ENCODE measurements at places on chromosomes 13 and 19.

DNA sequence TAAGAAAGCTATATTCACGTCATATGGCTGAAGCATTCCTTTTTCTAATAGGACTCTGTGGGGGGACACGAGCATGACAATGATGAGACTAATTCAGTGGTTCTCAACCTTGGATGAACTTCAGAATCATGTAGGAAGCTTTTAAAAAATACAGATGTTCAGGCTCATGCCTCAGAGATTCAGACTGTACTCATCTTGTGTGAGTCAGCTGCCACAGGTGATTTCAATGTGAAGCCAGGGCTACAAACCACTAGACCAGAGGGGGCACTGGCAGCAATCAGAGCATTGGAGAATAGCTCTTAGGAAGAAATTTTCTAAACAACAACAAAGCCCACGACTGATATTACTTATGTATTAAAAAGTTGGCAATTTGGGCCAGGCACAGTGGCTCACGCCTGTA, 91.7 kb downstream of the SERP2 start:
- DNase-seq: no peak

- DNase-seq: no peak
These were observed 12.5 kb downstream of the AP1M1 start for GRCh38 chr19:16210168-16210567.

GRCh38 chr13:30968846-30969245, 36.4 kb downstream of the TEX26 start:
- no peak for DNase-seq

- DNase-seq: peak; percentile 83
These were observed at the start of gene CCDC97 for GRCh38 chr19:41310033-41310831. Gene CCDC97, plus strand, starts transcription at chr19:41310172. Its CDS starts 139 bp downstream, at chr19:41310311.

- no peak for DNase-seq
These were observed 1338.8 kb upstream of the MIR17HG start for GRCh38 chr13:90008707-90009149.

- no peak for DNase-seq
These were observed 6.7 kb downstream of the SPPL2B start for GRCh38 chr19:2334986-2335846.

DNA sequence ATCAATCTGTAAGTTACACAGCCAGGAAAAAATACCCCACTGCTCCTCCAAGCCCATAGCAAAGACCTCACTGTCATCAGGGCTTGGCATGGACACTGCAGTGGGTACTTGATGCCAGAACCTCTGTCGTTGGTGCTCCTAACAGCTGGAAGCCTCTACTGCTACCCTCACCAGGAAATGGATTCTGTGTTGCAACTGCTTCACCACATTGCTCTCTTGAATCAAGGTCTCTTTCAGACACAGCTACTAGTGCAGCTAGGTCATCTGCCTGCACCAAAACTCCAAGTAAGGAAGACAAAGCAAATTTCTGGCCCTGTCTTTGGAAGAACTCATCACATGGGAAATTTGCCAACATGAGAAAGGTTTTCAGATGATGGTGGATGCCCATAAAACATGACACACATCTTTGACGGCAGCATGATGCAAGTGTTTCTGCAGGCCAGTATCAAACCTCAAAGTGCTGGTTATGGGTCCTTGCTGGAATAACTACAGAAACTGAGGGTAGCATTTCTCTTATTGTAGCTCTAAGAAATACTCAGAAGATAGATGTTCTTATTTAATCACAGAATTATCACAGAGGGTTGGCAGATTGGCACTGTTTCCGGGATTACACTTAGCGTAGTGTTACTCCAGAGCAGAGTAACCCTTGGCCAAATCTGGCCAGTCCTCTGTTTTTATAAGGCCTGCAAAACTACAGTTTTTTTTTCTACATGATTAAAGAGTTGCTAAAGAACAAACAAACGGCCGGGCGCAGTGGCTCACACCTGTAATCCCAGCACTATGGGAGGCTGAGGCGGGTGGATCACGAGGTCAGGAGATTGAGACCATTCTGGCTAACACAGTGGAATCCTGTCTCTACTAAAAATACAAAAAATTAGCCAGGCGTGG, 12.9 kb upstream of the PCCA start:
- no peak for DNase-seq

GRCh38 chr13:20230913-20231838, 943 bp downstream of the GJB6 start:
- DNase-seq: no peak

- DNase-seq: peak; percentile 77
These were observed at the start of gene AKT2 for GRCh38 chr19:40284501-40285352. Gene AKT2, minus strand, starts transcription at chr19:40285345. Its CDS starts 20,078 bp downstream, at chr19:40265267.

GRCh38 chr19:43675269-43675879, 5.4 kb upstream of the PLAUR start:
- no peak for DNase-seq

DNA sequence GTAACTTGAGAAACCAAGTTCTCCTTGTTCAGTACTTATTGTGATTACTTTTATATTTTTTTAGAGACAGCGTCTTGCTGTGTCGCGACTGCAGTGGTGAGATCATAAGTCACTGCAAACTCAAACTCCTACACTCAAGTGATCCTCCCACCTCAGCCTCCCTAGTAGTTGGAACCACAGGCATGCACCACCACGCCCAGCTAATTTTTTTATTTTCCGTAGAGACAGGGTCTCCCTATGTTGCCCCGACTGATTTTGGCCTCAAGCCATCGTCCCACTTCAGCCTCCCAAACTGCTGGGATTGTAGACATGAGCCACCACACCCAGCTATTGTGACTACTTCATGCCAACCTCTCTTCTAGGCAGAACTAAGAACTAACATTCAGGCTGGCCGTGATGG, 8.3 kb downstream of the C19orf53 start:
- no peak for DNase-seq

DNA sequence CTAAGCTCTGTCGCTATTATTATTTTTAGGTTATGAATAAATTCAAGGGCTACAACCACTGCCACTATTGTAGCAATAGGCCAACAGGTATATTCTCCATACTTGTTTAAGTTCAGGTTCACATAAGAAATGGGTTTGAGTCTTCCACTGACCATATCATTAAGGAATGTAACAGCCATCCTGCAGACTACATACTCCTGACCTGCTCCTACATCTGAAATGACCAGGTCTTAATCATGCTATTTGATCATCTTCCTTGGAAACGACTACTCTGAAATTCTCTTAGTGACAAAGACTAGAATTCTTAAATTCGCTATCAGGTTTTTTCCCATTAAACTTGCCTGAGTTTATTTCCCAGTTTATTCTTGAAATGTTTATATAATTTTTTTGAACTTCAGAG, 66.8 kb downstream of the IPO5 start:
- DNase-seq: no peak

- no peak for DNase-seq
These were observed 249.2 kb downstream of the DIAPH3 start for GRCh38 chr13:59914556-59914955.

DNA sequence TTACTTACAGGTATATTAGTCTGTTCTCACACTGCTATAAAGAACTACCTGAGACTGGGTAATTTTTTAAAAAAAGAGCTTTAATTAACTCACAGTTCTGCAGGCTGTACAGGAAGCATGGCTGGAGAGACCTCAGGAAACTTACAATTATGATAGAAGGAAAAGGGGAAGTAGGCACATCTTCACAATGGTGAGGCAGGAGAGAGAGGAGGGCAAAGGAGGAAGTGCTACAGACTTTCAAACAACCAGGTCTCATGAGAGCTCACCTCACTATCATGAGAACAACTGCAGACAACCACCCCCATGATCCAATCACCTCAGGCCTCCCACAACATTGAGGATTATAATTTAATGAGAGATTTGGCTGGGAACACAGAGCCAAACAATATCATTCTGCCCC, 511.7 kb downstream of the SLITRK6 start:
- no peak for DNase-seq

GRCh38 chr19:46198756-46199155, 30.8 kb upstream of the IGFL1 start:
- DNase-seq: no peak

DNA sequence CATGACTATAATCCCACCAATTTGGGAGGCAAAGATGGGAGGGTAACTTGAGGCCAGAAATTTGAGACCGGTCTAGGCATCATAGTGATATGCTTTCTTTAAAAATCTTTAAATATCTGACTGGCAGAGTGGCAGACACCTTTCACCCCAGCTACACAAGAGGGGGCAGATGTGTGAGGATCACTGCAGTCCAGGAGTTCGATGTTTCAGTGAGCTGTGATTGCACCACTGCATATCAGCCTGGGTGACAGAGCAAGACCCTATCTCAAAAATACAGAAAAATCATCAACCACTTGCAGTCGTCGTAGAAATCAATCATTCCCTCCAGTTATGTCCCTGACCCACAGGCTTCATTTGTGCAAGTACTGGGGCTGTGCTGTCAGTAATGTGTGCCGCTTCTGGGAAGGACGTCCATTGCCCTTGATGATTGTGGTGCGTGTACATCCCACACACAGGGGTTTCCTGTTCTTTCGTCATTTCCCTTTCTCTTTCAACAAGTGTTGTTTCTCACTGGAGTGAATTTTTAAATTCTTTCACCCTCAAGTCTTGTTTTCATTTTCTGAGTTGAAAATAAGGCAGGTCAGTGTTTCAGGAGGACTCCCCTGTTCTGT, 1.4 kb downstream of the LGALS14 start:
- no peak for DNase-seq

GRCh38 chr19:4174213-4174894, 8.0 kb downstream of the SIRT6 start:
- no peak for DNase-seq

GRCh38 chr19:6751189-6751588, 11.7 kb downstream of the TRIP10 start:
- no peak for DNase-seq

DNA sequence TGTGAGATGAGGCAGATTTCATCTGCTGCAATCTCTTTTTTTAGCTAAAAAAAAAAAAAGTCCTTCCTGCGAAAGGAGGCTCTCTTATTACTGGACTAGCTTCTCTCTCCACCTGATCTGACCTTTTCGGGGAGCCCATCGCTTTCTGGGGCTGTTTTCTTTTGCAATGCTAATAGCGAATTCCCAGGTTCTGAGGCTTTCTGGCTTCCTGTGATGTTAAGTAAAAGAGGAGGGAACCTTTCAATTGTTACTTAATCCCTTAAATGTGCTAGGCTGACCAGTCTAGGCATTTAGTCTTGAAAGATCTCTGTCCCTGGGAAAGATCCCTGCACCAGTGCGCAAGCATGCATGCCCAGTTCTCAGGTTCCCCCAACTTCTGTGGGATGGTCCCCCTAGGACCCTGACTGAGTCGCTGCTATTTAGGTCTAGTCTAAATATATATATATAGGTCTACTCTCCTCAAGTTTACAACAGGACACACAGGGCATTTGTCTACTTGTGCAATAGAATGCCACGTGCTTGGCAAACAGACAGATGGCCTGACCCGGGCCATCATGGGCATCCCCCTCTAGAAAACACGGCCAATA, 224.7 kb downstream of the ZNF536 start:
- DNase-seq: no peak

GRCh38 chr19:51143486-51143885, 1.4 kb downstream of the SIGLEC7 start:
- DNase-seq: no peak

GRCh38 chr13:80716610-80717081, 375.7 kb upstream of the SPRY2 start:
- DNase-seq: no peak

DNA sequence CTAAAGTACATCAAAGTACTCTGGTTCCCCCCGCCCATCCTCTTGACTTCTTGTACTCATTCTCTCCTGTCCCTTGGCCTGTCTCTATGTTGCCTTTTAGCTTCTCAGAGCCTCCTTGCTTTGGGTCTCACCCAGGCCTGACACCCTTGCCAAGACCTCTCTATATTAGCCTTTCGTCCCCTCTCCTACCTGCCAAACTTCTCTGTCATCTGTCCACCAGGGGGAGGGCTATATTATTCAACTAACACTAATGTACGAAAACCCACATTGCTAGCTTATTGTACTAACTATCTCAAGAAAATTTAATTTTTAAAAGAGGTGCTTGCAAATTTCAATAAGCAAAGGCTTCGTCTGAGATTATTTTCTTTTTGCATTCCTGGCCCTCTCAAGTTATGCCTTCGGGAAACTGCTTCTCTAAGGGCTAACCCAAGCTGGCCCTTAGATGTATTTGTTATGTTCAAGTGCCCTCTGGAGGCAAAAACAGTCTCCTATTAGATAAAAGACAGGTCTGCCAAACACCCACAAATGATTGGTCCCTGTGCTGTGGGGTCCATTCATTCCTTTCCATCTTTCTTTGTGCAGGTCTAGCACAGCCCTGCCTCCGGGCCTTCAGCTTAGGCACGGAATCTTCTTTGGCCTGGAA, 6.3 kb upstream of the MRPS31 start:
- no peak for DNase-seq

GRCh38 chr13:72316716-72317115, 410.7 kb downstream of the MZT1 start:
- DNase-seq: no peak

- DNase-seq: no peak
These were observed 142.7 kb downstream of the SUCLA2 start for GRCh38 chr13:47858042-47859025.

- no peak for DNase-seq
These were observed 1314.5 kb upstream of the MIR17HG start for GRCh38 chr13:90032841-90033493.

DNA sequence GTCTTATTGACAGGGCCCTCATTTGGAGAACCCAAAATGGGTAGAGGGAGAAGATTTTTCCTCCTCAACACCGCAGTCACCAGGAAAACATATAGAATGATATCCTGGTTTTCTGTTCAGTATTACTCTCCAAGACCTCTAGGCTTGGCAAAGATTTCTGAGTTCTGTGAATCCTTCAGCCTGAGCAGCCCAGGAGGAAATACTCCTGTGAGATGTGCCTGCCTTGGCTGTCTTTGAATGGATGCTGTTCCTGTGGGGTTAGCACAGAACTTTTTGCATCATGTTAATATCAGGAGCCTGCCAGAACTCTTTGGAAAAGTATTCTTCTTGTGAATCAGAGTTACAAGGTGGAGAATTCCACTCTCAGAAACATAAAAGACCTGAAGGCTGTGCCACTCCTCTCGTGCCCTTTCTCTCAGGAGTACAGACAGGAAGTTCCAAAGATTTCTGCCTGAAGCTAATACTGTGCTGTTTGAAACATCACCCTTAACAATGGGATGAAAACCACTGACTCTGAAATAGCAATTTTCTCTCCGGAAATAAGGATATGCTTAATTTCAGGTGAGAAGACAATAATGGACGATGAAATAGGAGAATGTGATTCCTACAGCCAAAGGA, 520.1 kb upstream of the NBEA start:
- DNase-seq: no peak

- DNase-seq: no peak
These were observed 184.6 kb upstream of the IRS2 start for GRCh38 chr13:109971006-109971405.

All from anterior cingulate cortex (tissue), 58 donors.